Right lung (tissue), 10 donors: ENCODE measurements at places on chromosomes 5 and 9.
A peak's percentile ranks its signal among the peaks of the same experiment; 100 is the strongest.

- no peak for DNase-seq
These were observed 166.3 kb downstream of the RORB start for GRCh38 chr9:74663439-74663838.

- peak; percentile 31 for DNase-seq
These were observed 989.8 kb downstream of the TLE1 start for GRCh38 chr9:80699511-80699998.

- DNase-seq: no peak
These were observed 33.3 kb upstream of the PTGS1 start for GRCh38 chr9:122337556-122337929.

DNA sequence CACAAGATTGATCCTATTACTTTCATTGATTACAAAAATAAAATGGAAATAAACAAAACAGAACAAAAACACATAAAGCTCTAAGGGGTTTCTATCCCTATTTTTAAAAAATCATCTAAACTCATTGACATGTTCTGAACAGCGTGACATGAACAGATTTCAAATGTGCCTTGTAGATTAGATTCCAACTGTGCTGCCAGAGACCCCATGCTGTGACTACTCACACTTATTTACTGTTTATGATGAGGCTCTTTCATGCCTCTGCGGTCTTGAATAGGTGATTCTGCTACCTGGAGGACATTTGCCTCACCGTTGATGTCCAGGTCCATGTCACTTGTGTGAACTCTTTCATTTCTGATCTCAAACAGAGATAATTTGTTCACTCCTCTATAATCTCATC is 990.2 kb downstream of the CDH12 start:
- DNase-seq: no peak

DNA sequence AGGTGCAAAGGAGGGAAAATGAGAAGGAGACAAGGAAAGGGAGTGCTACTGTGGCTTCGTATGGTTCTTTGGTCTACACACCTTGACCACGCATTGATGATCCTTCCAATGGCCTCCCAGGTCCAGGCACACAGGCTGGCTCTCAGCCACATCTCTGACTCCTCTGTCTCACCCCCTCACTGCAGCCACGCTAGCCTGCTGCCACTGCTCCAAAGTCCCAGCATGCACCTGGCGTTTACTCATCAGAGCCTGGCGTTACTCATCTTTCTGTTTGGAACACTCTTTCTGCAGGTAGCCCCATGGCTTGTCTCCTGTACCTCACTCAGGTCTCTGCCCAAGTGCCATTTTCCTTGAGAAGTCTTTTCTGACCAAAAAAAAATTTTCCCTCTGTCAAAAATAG is 195.5 kb downstream of the SNCAIP start:
- DNase-seq: no peak

DNA sequence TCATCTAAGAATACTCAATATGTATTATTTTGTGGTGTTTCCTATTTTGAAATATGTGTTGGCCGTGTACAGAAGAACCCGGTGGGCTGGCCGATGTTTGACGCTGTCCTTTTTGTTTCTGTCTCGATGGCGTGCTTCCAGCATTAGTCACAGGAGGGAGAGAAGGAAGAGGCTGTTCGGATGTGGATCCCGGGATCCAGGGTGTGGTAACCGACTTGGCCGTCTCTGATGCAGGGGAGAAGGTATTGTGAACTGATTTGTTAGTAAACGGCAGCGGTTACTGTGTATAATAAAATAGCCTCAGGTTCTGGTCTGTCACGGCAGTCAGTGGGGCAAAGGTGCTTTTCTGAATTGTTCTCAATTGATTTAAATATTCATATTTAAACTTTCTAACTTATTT is 275.0 kb downstream of the ARHGEF28 start:
- no peak for DNase-seq

GRCh38 chr5:132467287-132467984 is 23.1 kb downstream of the IRF1 start:
- DNase-seq: no peak

DNA sequence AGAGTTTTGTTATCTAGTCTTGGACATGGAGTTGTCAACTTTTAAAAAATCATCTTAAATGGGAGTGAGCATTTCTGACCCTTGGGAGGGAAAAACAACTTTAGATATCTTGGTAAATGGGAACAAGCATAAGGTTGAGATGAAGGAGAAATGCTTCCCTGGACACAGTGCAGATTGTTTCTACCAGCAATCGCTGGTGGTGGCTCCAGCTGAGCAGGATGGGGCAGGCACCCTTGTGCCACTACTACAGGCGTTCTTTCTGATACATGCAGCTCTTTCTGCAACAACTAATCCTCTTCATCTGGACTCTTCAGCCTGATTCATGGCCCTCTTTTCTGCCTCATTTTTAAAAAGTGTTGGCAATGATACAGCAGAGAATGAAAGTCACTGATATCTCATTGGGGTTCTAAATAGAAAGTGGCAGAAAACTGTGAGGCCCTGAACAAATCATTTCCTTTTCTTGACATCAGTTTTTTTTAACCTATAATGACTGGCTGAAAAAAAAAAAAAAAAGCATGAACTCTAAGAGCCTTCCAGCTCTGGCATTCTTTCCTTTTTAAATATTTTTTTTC is 409.4 kb upstream of the PTGER4 start:
- DNase-seq: no peak

DNA sequence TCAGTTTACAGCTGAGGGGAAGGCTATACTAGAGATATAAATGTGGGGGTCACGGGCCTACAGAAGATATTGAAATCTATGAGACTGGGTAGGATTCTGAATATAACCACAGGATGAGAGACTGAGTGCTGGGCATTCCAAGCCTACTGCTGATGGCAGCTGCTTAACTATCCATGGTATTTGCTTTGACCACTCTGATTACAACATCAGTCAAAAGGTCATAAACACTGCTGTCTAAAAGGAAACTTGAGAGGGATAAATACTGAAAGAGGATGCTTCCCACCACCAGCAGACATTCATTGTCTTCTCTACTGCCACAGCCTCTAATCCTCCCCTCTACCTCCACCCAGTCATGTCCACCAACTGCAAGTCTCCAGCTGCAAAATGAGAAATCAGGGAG is 3.8 kb downstream of the ZNF622 start:
- DNase-seq: no peak

DNA sequence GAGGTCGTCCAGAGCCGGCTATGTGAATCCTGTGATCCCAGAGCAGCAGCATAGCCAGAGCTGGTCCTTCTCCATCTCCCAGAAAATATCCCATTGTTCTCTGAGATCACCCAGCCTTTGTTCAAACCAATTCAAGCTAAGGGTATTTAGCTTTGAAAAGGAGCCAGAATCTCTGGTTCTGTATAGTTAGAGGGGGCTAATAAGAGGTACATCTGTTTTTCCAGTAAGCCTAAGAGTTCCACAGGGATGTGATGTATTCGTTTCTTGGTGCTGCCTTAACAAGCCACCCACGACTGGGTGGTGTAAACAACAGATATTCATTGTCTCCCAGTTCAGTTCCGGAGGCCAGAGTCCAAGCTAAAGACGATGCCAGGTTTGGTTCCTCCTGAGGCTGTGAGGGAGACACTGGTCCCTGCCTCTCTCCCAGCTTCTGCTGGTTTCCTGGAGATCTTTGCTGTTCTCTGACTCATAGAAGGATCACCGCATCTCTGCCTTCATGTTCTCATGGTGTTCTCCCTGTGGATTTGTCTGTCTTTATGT is 344.8 kb downstream of the MTRR start:
- no peak for DNase-seq

- DNase-seq: no peak
These were observed 46.4 kb downstream of the C5orf15 start for GRCh38 chr5:133921979-133922378.

DNA sequence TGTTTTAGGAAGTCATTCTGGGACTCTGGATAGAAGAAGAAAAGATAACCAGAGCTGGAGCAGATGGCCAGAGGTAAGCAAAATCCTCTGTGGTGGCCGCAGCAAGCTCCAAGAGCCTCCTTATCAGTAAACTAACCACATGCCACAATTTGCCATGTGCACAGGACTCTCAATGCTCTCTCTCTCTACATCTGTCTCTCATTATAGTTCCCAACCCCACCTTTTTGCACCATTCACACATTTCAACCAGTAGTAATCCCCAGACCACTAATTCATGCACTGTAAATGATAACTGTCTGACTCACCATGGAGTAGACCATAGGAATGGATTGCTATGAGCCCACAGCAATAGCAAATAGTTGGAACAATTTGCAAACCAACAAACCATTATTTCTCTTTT is 526.1 kb downstream of the TLR4 start:
- DNase-seq: no peak

DNA sequence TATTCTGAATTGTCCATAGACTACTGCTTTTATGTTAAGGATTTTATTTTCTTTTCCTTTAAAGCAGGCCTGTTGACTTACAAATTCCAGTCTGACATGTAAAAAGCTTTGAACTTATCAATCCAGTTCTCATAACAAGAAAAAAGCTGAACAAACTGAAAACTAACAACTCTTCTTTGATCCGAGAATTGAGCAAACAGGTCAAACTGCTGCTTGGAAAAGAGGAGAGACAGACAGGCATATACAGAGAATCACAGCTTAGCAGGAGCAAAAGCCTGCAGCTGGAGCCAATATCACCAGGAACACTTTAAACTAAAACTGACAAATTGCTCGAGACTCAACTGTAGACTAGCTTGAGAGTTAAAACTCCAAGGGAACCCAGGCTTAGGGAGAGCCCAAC is 85.8 kb downstream of the HINT1 start:
- no peak for DNase-seq

DNA sequence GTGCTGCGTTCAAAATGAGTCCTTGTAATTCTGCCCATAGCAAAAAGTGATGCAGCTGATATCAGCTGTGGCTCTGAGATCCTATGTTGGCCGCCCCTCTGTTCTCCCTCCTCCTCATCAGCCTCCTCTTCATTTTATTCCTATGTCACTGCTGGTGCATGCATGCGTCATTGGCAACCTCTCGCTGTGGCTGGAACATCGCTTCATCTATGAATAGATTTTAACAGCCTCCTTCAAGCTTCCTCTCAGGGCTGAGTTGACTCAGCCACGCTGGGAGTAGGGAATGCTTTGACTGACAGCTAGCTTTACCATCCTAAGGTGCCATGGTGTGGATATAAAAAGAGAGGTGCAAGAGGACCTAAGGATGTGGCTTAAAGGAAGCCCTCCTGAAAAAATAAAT is 303.5 kb downstream of the PLK2 start:
- no peak for DNase-seq

DNA sequence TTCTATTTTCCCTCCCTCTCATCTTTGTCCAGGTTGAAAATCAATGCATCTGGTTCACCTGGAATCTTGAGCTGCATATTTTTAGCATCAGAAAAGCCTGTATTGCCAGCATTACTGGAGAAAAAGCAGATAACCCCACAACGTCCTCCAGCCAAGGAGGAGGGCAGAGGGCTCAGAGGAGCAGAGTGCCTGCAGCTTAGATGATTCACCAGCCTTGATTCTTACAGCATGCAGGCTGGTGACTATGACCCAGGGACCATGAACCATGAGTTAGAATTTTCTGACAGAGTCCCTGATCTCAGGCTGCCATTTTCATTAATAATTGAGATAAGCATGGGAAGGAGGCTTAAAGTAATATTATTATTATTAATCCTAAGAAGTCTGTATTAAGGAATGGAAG is 278.2 kb downstream of the BRINP1 start:
- no peak for DNase-seq

GRCh38 chr5:127705120-127705892 is 2.1 kb downstream of the CCDC192 start:
- no peak for DNase-seq

DNA sequence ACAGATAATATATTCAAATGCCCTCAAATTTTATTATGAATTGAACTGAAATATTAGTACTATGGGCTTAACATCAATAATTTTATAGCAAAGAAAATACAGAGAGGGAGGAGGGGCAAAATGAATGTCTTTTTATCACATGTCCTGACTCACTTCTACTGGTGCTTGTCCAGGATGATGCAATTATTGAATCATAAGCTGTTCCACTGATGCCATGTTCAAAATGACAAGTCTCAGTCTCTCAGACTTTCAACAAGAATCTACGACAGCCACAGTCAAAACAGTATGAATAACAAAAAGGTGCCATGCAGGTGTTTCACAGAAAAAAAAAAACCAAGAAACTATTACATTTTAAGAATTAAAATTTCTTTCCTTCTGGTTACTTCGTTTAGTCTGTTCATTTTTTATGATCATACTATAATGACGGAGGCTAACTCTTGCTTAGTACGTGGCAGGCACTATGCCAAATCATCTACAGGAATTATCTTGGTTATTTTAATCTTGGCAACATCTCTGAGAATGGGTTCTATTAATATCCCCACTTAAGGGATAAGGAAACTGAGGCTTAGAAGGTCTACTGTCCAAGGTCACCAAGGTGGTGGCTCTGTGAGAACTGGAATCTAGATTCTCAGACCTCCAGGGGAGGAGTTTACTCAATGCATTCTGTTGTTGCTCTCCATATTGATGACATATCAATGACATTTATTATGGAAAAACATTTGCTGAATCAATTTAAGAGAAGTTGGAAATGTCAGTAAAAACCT is 61.5 kb downstream of the NR3C1 start:
- no peak for DNase-seq

DNA sequence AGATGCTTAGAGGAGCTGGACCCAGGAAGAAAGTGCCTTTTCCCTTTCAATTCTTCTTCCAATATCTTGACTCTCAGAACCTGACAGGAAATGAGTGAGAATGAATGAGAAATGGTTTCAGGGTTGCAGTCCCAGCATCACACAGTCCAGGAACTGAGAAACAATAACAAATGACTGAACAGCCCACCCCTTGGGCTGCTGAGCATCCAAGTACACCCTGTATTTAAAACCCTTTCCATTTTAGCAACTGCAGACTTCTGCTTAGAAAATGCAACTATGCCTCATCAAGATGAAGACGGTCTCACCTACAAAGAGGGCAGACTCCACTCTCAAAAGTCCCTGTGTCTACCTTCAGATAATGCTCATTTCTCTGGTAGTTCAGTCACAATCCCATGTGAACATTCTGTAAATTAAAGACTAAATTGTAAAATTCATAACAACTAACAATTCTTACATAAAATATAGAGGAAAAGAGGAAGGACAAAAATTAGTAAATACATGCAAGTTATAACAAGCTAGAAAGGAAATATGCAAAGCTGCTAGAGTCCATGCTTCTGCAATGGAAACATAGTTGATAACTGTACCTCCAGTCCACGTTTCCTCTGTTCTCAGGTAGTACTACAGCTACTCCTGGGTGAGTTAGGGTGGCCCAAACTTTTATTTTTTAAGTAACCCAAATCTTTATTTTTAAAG is 316.5 kb downstream of the ICE1 start:
- DNase-seq: no peak

DNA sequence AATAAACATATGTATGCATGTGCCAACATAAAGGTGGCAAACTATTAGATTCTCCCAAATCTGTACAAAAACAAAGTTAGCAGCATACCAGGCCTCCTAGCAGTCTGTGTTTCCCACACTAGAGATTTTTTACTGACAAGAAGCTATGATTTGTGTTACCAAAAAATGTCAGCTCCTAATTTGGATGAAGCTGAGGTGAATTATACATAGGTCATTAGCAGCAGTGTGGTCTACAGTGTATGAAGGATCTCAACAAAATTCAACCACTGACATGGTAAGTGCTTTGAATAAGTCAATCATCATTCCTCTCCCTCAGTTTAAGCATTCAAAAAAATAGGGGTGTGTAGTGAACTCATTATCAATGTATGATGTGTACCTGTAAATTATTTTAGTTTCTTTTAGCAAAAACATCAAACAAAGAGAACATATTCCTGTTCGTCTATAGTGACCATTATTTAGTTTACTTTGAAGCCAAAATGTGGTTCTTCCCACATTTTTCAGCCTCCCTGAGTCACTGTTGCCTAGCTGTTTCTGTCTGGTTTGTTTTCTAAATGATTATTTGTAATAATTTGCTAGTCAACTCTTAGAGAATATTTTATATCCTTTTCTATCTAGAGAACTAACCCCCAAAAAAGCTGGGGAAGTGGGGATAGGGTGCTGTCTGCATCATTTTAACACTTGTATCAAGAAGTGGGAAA is 52.1 kb upstream of the RGMB start:
- no peak for DNase-seq
